Suppressor macrophage treated with lipopolysaccharide for 1 hour (primary cell): ENCODE measurements at places on chromosomes 13 and 19.

DNA sequence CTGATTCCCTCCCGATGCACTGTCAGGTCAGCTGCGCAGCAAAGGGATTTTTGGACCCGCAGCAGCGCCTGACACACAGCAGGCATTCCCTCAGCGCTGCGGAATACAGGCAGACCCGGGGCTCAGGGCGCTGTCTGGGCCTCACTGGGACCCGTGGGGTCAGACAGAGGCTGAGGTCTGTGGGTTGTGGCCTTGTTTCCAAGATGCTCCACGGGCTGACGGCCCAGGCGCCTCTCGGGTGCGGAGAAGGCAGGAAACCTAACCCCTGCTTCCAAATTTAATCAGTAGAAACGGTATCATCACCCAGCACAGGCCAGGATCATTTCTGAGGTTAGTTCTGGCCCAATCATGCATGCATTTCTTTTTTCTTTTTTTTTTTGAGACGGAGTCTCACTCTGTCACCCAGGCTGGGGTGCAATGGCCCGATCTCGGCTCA lies 686 bp upstream of the RNF126 start:
- no peak for DNase-seq

DNA sequence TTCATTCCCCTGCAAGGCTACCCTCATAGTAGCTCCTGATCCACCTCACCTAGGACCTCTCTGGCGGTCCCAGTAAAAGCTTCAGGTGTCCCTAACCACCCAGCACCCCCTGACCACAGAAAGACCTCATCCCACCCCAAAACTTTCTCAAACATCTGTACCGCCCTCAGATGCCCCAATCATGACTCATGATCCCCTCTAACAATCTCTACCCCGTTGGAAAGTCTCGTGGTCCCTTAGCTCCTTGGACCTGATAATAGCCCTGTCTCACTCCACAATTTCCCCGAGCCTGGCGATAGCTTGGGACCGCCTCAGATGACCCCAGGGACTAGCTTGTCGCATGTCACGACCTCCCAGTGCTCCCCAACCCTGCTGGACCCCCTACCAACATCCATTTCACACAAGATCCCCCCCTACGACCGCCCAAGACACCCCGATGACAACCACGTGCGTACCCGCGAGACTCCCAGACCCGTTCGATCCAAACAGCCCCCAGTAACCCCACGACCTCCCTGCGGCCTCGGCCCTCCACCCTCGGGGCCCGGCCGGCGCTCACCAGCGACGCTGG lies 450 bp downstream of the NDUFA11 start:
- DNase-seq, result peak; percentile 51

GRCh38 chr19:11138601-11139300 lies 16.8 kb downstream of the SPC24 start:
- peak; percentile 83 for DNase-seq

GRCh38 chr13:30724778-30725177 lies 10.6 kb upstream of the ALOX5AP start:
- no peak for DNase-seq

DNA sequence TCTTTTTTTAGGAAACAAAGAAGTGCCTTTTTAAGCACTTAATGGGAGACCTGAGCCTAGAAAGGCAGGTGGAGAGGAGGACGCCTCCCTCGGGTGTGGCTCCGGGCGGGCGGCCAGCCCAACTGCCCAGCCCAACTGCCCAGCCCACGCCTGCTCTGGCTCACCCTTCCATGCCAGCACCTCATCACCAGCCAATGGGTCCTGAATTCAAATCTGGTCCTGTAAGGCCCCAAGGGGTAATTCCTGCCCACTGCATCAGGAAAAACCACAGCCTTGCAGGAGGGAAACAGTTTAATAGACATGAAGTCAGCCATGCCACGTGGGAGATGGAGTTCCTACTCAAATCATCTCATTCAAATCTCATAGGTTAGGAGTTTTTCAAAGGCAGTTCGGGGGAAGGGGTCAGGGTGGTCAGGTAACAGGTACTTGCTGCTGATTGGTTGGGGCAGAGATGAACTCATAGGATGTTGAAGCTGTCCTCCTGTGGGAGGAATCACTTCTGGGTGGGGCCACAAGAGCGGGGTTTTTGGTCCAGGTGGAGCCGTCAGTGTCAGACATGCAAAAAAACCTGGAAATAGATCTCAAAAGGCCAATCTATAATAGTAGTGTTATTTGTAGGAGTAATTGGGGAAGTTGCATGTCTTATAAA lies 64.9 kb downstream of the HSPH1 start:
- DNase-seq, result no peak

- peak; percentile 80 for DNase-seq
These were observed 6.6 kb downstream of the ZBTB7A start for GRCh38 chr19:4059891-4060620.

DNA sequence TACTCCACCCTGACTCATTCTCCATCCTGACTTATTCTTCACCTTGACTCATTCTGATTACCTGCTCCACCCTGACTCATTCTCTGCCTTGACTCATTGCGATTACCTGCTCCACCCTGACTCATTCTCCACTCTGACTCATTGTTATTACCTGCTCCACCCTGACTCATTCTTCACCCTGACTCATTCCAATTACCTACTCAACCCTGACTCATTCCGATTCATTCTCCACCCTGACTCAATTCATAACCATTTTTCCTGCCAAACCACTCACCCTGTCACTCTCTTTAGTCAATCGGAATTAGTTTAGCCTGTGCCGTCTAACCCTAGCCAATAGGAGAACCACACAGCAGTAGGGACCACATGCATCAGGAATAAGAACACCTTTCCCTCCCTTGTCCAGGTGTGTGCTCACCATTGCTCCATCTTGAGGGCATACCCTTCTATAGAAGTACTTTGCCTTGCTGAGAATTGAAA lies 1227.4 kb upstream of the PCDH20 start:
- DNase-seq, result no peak

GRCh38 chr13:73984949-73985691 lies 149.1 kb downstream of the KLF12 start:
- no peak for DNase-seq
